Activated naive CD4-positive, alpha-beta T cell (primary cell): ENCODE measurements at places on chromosomes 13 and 19.

DNA sequence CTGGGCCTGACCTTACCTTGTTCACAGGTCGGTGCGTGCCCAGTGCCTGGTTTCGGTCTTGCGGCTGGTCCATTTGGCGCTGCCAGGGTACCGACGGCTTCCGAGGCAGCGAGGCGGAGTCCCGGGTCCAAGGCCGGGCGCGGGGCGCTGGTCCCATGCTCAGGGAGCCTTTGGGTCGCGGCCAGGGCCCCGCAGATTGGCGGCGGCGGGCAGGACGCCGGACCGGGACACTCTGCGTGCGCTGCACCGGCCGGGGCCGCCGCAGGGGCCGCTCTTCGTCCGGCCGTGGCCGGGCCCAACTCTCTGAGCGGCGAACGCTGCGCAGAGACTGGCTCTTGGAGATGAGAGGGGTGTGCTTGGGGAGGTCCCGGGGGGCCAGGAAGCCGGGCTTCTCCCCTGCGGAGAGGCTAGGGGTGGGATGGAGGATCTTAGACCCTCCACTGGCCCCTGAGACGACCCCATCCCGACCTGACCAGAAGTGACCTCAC lies 3.4 kb upstream of the WIZ start:
- no peak for DNase-seq

- no peak for DNase-seq
These were observed 6.8 kb upstream of the ZNF135 start for GRCh38 chr19:58052256-58052655.

DNA sequence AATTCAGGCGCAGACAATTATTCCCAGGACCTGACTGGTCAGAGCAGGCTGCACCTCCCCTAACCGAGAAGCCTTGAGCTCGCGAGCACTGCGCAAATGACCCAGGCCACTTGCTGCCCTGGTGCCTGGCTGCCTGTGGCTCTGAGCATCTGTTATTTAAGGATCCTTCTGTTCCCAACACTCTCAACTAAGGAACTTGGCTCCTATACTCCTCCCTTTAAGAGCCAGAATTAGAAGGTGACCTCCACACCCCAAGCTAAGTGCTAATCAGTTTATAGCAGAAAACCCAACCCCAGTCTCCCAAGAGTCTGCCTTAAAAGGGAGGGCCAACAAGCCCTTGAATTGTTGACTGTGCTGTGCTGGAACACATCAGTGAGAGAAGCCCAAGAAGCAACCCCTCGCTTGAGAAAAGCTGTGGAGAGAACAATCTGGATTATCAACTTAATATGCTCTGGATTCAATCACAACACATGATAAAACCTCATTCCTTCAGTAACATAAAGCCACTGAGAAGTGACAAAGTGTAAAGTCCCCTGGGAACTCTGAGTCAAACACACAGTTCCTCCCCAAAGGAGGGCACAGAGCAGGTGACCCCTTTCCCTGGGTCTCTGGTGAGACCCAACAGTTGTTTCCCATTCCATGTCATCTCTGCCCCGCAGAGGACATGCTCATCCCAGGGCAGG lies 14.6 kb downstream of the AKAP8L start:
- no peak for DNase-seq

- DNase-seq: no peak
These were observed 16.4 kb downstream of the HDGFL2 start for GRCh38 chr19:4488496-4488895.

GRCh38 chr19:6225232-6225865 lies 54.4 kb downstream of the MLLT1 start:
- DNase-seq: no peak

DNA sequence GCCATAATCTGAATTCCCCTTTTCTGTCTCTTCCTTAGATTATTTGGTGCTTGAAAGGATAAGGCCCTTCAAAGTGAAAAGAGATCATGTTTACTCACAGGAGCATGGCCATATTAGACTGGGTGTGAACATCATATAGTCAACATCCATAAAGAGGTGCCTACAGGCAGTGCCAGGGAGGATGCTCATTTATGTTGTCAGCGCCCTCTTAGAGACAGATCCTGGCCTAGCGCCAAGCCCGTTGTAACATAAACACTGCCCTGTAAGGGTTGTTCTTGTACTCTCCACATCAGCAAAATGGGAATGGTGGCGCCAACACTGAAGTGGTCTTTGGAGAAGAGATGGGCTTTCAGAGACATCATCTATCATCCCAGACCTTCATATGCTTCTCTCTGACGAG lies 16.1 kb downstream of the PCDH8 start:
- no peak for DNase-seq

GRCh38 chr13:32001154-32001768 lies 30.3 kb upstream of the FRY start:
- DNase-seq: no peak

GRCh38 chr13:24360106-24360505 lies 50.7 kb downstream of the C1QTNF9 start:
- DNase-seq: no peak
